ENCODE measurements at places on chromosomes 1 and 21.

DNA sequence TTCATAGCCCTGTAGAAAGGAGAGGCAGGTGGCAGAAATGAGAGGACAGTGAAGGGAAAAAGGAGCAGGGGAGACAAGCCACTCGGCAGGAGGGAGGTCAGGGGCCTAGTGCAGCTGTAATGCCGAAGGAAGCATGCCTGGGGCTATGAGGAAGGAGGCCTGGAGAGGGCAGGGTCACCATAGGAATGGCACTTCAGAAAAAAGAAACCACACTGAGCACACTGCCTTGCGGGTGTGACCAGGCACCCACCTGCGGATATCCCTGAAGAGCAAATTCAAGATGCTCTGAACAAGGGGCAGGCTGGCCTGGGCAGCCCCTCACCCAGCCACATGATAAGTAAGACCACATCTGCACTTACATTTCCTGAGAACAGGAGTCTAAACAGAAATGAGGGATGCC lies 104.7 kb downstream of the JAK1 start:
- DNase-seq: no peak

DNA sequence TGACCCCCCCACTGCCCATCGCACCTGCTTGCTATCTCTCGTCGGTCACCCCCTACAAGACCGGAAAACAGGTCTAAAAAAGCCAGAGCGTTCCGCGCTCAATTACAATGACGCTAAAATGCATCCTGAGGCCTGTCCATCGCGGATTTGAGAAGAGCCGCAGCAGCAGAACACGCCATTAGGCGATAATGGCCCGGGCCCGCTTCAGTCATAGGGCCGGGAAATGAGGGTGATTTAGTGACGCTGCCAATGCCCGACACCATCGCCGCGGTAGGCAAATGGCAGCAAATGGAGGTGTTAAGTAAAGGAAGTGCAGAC lies 64.1 kb upstream of the SSX2IP start:
- DNase-seq: no peak

- no peak for DNase-seq
Observed at GRCh38 chr21:36117286-36117741, 17.6 kb upstream of the CBR3 start.

- no peak for DNase-seq
Observed at GRCh38 chr1:99650030-99650429, 4.1 kb downstream of the PALMD start.

- DNase-seq: no peak
Observed at GRCh38 chr21:14991957-14992356, 72.8 kb downstream of the NRIP1 start.

- no peak for DNase-seq
Observed at GRCh38 chr1:240691501-240691900, 79.5 kb upstream of the GREM2 start.

GRCh38 chr21:18722193-18722592 lies 318.6 kb upstream of the TMPRSS15 start:
- no peak for DNase-seq

DNA sequence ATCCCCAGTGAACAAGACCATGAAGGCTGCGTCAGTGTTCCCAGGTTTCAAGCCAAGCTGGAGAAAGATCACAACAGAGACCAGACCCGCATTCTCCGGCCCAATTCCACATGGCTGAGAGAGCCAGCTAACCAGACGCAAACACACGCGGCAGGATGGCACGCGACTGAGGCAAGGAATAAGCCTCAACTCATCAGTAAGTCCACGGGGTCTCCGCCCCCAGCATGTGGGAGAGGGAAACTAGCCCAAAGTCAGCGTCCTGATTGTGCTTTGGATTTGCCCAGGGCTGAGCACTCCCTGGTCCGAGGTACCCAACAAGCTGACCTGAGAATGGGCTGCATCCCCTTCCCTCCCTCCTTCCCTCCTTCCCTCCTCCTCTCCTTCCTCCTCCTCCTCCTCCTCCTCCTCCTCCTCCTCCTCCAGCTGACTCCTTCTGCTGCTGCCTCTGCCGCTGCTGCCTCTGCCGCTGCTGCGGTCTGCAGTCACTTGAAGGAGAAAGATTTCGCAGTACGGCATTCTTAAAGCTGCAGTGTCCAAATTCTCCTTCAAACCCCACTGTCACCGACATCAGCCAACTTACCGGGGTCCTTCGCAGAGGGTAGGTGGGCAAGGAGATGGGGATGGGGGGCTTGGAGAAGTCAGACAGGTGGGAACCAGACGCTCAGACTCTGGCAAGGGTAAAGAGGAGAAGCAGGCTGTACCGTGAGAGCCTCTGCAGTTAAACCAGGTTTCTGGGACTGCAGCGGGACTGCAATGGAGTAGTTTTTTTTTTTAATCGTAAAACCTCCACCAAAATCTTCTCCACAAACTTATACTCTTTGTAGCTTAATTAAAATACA lies 33.0 kb upstream of the H6PD start:
- DNase-seq: no peak

DNA sequence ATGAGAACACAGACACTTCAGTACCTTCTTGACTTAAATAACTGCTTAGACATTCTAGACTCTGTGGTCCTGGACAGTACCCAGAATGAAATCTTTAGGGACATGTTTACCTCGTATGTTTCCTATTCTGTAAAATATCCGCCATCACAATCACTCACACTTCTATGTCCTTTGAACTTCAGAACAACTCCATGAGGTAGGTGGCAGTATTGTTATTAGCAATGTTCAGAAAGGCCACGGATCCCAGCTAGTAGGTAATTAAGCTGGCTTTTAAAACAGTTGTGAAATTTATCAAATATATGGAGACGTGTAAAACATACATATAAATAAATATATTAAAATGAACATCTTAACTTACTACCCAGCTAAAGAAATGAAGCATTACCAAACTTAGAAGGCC lies 83.4 kb downstream of the CACHD1 start:
- DNase-seq: no peak

DNA sequence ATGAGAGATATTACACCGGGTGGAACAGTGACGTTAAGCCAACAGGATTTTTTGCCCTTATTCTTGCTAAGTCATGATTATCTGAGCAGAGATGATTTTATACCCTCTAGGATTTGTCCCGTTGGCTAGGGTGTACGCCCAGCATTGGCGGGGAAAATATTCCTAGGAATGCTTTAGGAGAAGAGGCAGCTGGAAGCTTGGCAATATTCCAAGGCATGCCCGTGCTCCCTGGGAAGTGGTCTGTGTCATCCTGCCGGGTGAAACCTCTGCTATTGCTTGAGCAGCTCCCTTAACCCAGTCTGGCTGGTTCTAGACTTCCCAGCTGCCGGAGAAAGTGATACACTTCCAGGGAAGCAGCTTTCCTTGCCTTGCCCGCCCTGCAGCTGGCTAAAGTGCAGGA lies 16.2 kb downstream of the CHRNB2 start:
- no peak for DNase-seq

DNA sequence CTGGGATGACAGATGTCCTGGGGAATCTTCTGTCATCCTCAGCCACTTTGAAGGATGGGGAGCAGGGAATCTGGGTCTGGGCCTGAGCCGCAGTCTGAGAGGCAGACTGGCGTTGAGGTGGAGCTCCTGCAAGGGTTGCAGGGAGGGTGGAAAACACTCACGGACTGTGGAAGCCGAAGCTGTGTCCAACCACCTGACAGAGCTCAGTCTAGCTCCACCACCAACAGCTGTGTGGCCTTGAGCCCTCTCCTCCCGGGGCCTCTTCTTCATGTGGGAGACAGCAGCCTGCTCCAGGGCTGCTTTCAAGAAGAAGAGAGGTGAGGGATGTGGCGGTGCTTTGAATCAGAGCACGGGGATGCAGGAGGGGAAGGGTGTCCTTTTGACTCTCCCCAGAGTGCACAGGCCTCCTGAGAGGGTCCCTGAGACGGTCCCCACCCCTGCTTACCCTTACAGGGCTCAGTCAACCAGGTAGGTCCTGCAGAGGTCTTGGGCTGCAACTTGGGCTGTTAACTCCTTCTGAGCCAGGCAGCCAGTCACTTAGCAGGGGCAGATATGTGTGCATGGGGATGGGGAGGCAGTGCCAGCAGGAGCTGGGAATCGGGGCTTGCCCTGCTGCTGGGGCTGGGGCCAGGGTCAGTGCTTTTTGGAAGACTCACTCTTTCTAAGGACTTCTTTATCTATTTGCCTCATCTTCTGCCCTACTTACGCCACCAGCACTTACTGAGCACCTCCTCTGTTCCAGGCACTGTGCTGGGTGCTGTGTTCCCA lies 216.3 kb downstream of the PTPRU start:
- DNase-seq: no peak

GRCh38 chr1:228163007-228163753 lies 2.4 kb upstream of the IBA57 start:
- DNase-seq: no peak

- no peak for DNase-seq
Observed at GRCh38 chr1:109338608-109339007, 31.8 kb upstream of the MYBPHL start.

GRCh38 chr1:198088360-198089071 lies 68.3 kb upstream of the NEK7 start:
- DNase-seq: no peak

DNA sequence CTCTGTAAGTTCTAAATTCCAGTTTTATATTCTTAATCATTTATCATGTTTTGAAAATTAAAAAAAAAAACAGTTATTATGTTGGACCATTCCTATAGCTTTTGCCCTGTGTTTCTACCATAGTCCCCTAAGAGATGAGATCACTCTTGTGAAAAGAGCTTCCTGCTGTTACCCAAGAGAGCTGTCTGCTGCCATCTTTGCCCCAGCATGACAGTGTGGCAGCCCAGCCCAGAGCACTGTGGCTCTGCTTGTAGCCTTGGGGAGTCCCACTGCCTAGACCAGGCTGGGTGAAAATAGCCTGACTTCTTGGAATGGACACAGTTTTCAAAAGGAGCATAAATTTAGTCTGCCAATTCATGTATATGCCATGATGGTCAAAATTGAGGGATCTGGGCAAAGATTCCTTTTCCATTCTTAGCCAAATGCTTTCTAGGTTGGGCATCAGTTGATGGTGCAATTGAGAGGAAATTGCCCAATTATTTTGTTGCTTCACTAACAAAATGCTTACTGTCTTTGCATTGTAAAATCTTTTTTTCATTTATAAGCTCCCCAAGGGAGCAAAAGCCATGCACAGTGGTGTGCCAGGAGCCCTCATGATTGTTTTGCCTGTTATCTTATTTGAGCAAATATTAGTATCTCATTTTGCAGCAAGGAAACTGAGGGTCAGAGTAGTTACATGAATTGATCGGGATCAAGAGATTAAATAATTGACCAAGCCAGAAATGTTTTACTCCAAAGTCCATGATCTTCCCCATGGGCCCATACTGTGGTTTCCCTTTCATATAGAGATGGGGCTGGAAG lies 72.8 kb downstream of the ETS2 start:
- DNase-seq: no peak

DNA sequence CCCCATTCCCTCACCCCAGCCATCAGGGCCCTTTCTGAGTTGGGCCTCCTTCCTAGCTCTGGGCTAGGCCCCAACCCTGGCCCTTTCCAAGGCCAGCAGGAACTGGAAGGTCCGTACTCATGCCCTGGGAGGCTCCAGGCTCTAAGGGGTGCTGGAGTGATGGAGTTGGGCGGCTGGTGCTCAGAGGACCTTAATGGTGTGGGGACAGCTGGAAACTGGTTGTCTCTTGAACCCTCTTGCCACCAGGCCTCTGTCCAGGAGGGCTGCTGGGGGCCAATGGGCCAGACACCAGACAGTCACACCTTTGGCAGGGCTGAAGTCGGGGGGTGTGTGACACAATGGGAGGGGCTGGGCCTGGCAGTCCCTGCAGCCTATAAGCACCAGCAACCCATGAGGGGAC lies 9.2 kb upstream of the PADI1 start:
- DNase-seq: no peak

DNA sequence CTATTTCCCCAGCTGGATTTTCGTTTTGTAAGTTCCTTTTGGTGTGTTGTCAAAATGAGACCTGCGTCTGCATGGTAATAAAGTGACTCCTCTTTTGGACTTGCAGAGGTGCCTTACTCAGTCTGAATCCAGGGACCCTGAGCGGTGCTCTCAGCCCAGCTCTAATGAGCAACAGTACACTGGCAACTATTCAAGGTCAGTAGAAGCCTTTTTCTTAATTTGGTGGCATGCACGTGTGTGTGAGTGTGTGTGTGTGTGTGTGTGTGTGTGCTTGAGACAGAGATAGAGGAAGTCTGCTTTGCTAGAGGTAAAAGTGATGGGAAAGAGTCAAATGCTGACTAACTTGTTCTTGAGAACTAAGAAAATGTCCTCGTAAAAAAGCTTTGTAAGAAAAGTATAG lies 105.4 kb downstream of the CD247 start:
- no peak for DNase-seq

- DNase-seq: no peak
Observed at GRCh38 chr1:239421811-239422210, 35.4 kb downstream of the CHRM3 start.

DNA sequence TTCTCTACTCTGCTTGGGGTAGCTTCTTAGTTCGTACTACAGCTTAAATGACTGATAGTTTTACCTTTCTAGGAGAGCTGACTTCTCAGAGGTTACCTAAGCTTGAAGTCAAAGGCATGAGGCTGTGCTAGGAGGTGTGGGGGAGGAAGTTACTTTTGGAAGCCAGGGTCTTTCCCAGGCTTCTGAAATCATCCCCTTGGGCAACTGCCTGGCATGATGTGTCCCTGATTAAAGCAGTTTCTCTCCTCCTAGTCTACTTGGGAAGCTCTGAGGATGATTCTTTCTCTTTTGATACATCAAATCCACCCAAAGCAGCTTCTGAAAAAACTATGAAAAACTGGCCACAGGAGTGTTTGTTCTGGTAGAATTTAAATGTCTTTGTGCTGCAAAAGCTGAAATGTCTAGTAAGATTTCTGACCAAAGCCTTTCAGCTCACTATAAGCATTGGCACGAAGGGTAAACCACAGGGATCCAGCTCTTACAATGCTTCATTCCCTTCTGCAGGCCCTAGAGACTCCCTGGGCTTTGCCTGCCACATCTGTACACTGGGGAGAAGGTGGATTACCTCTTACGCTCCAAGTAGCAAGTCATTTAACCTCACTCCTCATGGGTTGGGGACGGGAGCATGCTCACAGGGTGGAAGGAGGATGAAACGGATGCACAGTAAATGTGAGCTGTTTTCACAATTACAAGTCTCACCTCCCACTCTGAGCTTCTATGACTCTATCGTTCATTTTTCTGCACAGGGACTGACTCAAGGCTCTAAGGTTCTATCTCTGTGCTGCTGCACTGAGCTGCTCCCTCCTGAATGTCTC lies 59.6 kb downstream of the RUNX1 start:
- no peak for DNase-seq

DNA sequence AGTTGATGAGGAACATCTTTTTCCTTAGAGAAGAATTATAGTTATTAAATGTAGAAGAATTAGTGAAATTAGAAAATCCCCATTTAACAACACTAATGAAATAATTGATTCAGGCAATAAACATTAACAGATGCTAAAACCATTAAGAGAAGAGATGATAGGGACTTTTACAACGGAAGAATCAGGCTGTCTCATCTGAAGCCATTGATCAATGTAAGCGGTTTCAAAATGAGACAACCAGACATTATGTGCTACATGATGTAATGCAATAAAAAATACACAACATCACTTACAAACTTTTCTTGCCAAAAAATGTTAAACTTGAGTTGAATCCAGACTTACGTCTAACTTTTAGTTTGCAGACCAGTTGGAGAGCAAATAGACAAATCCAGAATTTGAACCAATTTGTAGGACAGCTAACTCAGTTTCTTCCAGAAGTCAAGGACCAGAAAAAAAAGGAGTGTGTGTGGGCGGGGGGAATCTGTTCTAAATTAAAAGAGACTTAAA lies 165.4 kb upstream of the DPT start:
- no peak for DNase-seq

All from NCI-H1436 treated with DMSO at 0.1 percent for 48 hours (cell line).